ENCODE measurements at places on chromosomes 1 and 21. TPM values are rescaled to one million over a fixed set of nuclear protein-coding genes. Genes with fewer than 3 reads are reported as not detected.

Gene CR1L
- not detected for polyA plus RNA-seq

GRCh38 chr1:17630048-17630830 is 90.7 kb downstream of the ARHGEF10L start:
- DNase-seq = peak; percentile 30

Gene THEM5
- 0.57 TPM for polyA plus RNA-seq

DNA sequence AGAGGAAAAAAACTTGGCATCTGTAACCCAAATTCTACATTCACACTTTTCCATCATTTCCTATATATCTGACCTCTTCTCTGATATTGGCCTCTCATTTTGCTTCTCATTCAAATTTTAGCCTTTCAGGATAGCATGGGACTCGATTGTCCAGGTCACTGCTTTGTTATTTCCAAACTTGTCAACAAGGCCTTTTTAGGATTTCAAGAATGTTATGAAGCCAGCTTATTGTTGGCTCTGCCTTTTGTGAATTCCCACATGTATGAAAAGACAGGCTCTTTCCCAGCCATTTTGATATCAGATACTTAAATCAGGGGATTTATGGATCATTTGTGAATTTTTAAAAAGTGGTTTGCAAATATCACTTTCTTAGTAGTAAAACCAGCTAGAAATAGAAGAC is 663.5 kb downstream of the NCAM2 start:
- no peak for DNase-seq

Gene TAF12
- 41.1 TPM for polyA plus RNA-seq

Gene ABL2
- 12.4 TPM for polyA plus RNA-seq

DNA sequence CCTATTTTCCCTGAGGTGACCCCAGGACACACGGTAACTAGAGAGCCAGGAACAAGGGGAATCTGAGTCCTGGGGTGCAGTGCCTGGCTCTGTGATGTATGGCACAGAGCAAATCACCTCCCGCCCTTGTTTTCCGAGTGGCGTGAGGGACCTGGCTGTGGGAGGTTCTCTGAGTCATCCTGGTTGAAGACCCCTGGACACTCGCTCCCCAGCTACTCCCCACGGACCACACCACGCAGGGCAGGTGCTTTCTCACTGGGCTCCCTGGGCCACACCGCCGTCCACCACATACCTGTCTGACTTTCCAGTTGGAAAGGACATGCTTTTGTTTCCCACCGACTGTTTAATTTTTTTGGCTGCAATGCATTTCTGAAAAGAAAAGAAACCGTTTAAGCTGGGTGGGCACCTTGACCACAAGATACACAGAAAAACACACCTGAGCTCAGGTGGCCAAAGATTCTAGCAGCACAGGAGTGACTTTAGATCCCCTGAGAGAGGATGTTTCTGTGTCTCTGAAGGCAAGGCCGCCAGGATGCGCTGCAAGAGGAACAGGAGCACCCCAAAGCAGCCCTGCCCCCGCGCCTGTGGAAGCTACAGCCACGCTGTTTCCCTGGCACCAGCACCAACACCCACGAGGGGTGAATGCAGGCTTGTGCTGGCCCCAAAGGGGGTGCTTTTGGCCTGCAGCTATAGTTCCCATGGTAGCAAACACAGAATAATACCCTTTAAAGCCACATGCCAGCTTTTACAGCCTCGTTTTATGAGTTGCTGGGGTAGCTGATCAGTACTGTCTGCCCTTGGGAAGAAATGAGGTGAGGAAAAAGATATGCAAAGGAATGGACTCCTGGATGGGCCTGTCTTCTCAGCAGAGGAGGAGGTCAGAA is 8.1 kb upstream of the SRM start:
- peak; percentile 10 for DNase-seq

Gene IKBKE
- polyA plus RNA-seq = 1.6 TPM

DNA sequence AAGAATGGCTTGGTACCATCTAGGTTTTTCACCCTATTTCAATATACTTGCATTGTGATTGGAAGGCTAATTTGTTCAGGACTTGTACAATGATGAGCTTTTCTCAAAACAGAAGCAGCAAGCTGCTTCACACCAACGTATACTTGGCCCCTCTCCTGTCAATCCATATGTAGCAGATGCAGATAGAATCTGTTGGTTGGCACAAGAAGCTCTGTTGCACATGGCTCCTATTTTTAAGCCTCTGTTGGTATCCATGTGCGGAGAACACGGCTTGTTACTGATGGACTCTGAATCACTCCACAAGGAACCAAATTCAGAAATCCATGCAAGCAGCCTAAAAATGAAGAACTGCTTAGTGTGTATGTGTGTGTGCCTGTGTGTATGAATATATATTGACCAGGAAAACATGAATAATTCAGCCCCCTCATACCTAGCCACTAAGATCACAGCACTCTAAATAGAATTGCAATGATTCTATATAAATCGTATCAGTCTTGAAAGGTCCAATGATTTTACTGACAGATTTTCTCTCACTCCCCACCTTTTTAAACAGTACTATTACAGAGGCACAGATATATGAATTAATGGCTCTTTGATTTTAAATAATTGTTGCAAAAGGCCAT is 258.4 kb upstream of the DPYD start:
- DNase-seq = no peak

DNA sequence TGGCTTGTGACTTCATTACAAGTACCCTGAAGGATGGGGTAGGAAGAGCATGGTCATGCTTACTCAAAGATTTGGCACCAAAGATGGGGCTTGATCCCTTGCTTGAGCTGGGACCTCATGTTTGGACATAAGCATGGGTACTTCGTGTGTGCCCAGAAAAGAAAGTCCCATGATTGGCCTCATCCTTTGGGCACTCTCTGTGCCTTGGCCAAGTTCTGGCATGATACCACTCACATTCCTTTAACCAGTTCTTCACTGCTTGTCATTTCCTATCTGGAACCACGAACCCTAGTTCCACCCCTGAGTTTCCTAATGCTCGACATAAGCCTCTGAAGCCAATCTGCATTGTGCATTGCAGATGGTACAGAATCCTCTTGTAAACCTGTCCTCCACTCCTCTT is 107.0 kb downstream of the NAV1 start:
- no peak for DNase-seq

GRCh38 chr1:152658649-152659048 is 4.5 kb upstream of the LCE2D start:
- no peak for DNase-seq

GRCh38 chr1:118809586-118809985 is 178.6 kb downstream of the TBX15 start:
- DNase-seq = no peak

DNA sequence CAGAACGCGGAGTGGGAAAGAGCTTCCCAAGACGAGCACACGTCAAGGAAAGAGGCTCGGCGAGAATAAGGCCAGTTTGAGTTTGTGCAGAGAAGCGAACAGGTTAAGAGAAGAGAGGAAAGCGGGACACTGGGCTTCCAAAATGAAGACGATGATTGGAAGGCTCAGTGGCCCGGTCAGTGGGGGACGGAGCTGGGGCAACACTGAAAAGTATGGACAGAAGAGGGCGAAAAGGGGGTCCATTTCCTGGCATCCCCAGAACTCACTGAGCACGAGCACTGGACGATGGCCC is 258 bp downstream of the CCT3 start:
- no peak for DNase-seq

Gene AQP10
- 0.41 TPM for polyA plus RNA-seq

Gene ESPN
- polyA plus RNA-seq = 270 TPM

DNA sequence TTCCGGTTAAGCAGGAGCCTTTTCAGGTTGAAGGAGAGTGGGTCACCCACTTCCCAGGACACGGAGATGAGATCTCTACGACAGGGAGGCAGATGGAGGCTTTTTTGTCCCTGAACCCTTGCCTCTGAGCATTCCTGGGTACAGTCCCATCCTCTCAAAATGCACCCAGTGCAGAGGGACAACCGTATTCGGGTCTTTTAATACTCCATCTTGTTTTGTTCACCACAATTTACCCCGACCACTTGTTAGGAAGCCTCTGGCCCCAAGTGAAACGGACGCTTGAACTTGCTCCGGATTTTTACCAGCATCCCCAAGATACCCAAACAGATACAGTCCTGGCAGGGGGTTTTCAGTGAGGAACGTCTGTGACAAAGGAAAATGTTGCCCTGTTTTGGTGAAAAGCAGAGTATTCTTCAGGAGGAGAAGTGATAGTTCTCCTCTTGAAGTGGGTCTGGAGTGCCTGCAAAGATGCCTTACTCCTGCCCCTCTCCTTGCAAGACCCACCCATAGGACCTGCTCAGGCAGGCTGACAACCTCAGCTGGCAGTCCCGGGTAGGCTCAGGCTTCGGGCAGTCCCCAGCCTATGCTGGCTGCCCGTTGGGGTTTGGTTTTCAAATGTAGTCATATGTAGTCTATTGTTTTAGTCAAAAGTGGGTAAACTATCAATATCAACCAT is 669 bp upstream of the ARL8A start:
- no peak for DNase-seq

GRCh38 chr1:41868241-41868998 is 50.3 kb downstream of the HIVEP3 start:
- DNase-seq = no peak

Gene HPCA
- polyA plus RNA-seq = 8.8 TPM

Gene S100A8
- polyA plus RNA-seq = 20.3 TPM

GRCh38 chr21:22561946-22562345 is 1563.7 kb downstream of the NCAM2 start:
- DNase-seq = no peak

- no peak for DNase-seq
Measured at GRCh38 chr1:31407029-31407626, 5.9 kb upstream of the SERINC2 start.

All from testis (tissue), 5 donors.